ENCODE measurements at places on chromosomes 6 and 20.

DNA sequence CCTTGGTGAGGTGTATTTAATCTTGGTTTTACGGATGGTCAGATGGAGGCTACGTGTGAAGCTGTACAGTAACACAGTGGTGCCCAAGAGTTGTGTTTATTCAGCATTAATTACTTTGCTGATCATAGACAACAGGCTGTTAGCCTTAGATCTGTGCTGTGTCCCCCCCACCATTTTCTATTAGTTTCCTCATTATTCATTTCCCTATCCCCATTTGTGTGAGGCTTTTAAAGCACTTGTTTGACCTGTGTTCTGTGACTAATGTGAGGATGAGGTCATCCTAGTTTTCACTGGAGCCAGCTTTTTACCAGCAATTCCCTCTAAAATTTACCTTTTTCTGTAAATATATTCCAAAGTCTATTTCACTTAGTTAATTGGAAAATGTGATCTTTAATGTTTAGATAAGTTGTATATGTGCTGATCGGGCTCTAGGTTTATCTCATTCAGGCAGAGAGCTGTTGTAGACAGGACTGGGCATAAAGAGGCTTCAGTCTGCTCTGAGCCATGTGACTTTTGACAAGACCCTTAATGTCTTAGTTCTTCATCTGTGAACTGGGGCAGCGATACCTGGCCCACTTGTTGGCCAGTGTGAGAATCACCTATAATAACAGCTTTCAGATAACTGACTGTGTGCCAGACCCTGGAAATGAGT, 8.4 kb downstream of the MAPRE1 start:
- no peak overlapping the region for H3K4me3 ChIP-seq
- peak overlapping the region; percentile 40 for H3K27ac ChIP-seq
- peaks cover 23% of the 10 kb centered on the region for H3K36me3 ChIP-seq
- DNase-seq: no peak

DNA sequence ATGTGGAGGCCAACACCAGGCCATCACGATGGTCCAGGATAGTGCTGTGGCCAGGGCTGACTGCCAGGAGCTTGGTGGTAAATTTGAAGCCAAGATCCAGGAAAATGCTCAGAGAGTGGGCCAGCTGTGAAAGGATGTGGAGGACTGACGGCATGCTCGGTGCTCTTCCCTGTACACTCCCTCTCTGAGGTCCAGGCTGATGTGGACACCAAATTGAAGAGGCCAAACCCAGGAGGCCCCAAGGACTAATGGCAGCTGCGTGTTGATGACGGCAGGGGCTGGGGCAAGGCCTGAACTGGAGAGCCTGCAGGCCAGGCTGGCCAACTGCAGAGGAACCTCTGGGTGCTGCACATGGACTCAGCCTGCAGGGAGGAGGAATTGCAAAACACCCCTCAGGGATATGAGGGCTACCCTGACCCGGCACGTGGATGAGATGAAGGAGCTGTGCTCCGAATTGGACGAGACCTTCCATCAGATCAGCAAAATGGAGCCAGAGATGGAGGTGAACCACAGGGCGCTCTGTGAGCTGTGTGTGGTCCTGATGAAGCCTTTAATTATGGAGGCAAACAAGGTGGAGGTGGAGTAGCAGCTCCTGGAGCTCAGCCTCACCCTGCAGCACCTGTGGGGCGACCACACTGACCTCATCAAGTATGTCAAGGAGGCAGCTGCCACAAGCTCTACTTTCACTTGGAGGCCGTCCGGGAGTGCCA, 6.9 kb upstream of the RAET1E start:
- DNase-seq: no peak
- H3K36me3 ChIP-seq: peaks cover 4% of the 10 kb centered on the region
- no peak overlapping the region for H3K27ac ChIP-seq
- peaks cover 2% of the 10 kb centered on the region for H3K27me3 ChIP-seq
- H3K4me1 ChIP-seq: no peaks in the 10 kb centered on the region

DNA sequence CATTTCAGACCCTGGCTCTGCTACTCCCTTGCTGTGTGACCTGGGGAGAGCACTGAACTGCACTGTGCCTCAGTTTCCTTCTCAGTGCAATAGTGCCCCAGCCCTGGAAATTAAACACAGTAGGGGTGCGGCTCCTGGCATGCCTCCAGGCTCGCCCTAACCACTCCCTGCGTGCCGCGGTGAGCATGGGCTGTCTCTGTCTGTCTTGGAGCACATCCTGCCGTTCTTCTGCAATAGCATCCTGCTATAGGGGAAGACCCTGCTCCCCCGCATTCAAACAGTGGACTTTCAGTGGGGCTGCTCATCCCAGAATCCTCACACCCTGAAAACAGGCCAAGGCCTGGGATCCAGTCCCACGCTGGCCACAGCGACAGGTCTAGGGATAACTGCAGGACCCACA, 129.5 kb downstream of the FOXC1 start:
- no peak for DNase-seq
- no peak overlapping the region for H3K4me3 ChIP-seq
- no peaks in the 10 kb centered on the region for H3K4me1 ChIP-seq
- no peaks in the 10 kb centered on the region for H3K27me3 ChIP-seq

DNA sequence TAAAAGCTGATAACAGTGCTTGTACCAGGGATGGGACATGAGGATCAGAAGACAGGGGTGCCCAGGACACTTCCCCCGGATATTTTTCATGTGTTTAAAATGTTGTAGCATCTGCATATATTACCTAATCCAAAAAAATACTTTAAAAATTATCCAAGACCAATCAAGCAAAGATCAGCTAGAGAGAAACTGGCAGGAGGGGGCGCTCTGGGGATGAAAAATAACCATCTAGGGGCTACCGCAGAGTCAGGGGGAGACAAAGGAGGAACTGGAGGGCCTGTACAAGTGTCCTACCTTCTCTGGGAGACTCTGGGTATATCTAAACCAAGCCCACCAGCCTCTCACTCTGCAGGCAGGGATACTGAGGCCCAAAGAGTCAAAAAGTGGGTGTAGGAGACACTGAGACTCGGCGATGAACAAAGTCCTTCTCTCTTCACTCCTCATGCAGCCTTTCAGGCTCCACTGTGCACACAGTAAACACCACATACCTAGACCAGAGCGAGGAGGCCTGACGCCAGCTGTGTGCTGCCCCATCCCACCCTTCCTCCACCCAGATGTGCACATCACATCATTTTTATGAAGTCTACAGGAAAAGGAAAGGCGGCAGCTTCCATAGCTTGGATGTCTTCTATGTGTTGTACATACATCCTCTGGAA, 9.8 kb downstream of the RIMS4 start:
- no peak for DNase-seq
- H3K4me3 ChIP-seq: no peak overlapping the region
- H3K27me3 ChIP-seq: peaks cover 13% of the 10 kb centered on the region
- no peaks in the 10 kb centered on the region for H3K36me3 ChIP-seq
- H3K27ac ChIP-seq: no peak overlapping the region

GRCh38 chr6:115133790-115134189, 791.0 kb upstream of the HS3ST5 start:
- no peaks in the 10 kb centered on the region for H3K27me3 ChIP-seq
- no peak overlapping the region for H3K4me3 ChIP-seq
- no peak for DNase-seq
- no peak overlapping the region for H3K27ac ChIP-seq

DNA sequence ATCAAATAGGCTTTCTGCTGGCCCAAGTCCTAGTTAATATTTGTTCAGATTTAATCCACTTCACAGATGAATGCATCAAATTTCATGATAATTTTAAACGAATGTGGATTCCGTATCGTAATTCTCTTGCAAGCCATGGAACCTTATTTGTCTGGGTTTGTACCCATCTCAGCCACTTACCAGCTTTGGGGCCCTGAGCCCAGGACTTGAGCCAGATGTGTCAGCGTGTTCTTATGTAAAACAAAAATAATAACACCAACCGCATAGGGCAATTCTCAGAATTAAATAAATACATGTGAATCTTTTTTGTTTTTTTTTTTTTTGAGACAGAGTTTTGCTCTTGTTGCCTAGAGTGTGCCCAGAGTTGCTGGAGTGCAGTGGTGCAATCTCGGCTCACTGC, 282.5 kb upstream of the PLCB4 start:
- no peak for DNase-seq
- H3K4me1 ChIP-seq: peaks cover 15% of the 10 kb centered on the region
- no peak overlapping the region for H3K4me3 ChIP-seq

GRCh38 chr20:61303675-61304074, 51.6 kb downstream of the CDH4 start:
- DNase-seq: no peak
- H3K27ac ChIP-seq: no peak overlapping the region
- no peaks in the 10 kb centered on the region for H3K36me3 ChIP-seq
- peaks cover 2% of the 10 kb centered on the region for H3K27me3 ChIP-seq
- H3K4me3 ChIP-seq: no peak overlapping the region

- no peak overlapping the region for H3K4me3 ChIP-seq
- DNase-seq: no peak
- H3K4me1 ChIP-seq: no peaks in the 10 kb centered on the region
Observed at GRCh38 chr20:56579301-56579710, 46.3 kb downstream of the FAM209B start.

DNA sequence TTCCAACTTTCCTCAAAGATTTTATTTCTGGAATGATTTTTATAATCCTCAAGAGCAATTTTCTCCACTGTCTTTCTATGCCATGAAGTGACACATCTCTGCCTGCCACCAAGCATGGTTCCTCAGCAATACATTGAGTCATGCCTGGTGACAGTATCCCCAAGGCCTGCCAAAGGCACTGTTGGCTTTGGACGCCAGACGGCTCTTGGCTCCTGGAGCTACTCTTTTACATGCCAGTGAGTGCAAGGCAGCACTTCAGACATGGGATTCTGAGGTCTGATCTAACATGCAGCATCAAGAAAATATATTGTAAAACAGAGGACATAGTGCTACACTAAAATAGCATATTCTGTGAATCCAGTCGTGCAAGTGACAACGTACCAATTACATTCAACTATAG, 20.1 kb upstream of the PLEKHG1 start:
- peaks cover 1% of the 10 kb centered on the region for H3K27me3 ChIP-seq
- H3K4me3 ChIP-seq: no peak overlapping the region
- no peaks in the 10 kb centered on the region for H3K36me3 ChIP-seq
- no peaks in the 10 kb centered on the region for H3K4me1 ChIP-seq

- H3K36me3 ChIP-seq: no peaks in the 10 kb centered on the region
- H3K27ac ChIP-seq: no peak overlapping the region
- H3K4me3 ChIP-seq: no peak overlapping the region
- H3K4me1 ChIP-seq: peaks cover 14% of the 10 kb centered on the region
Observed at GRCh38 chr20:50293284-50294139, 102.9 kb downstream of the CEBPB start.

GRCh38 chr6:73388800-73389512, 5.7 kb upstream of the DDX43 start:
- peaks cover 2% of the 10 kb centered on the region for H3K27me3 ChIP-seq
- peaks cover 30% of the 10 kb centered on the region for H3K4me1 ChIP-seq
- peak overlapping the region; percentile 89 for H3K4me3 ChIP-seq
- H3K36me3 ChIP-seq: no peaks in the 10 kb centered on the region

- H3K4me3 ChIP-seq: no peak overlapping the region
- peaks cover 8% of the 10 kb centered on the region for H3K27me3 ChIP-seq
- no peaks in the 10 kb centered on the region for H3K36me3 ChIP-seq
- no peak overlapping the region for H3K27ac ChIP-seq
- no peaks in the 10 kb centered on the region for H3K4me1 ChIP-seq
Observed at GRCh38 chr6:124679387-124679786, 282.9 kb upstream of the RNF217 start.

- peak; percentile 64 for DNase-seq
- H3K36me3 ChIP-seq: no peaks in the 10 kb centered on the region
- peak overlapping the region; percentile 4 for H3K4me3 ChIP-seq
Observed at GRCh38 chr6:16316741-16317251, 78.4 kb downstream of the GMPR start.

- H3K36me3 ChIP-seq: no peaks in the 10 kb centered on the region
- peaks cover 18% of the 10 kb centered on the region for H3K27me3 ChIP-seq
- no peak overlapping the region for H3K27ac ChIP-seq
- no peak for DNase-seq
Observed at GRCh38 chr6:165663736-165664558, 906 bp upstream of the PDE10A start.

DNA sequence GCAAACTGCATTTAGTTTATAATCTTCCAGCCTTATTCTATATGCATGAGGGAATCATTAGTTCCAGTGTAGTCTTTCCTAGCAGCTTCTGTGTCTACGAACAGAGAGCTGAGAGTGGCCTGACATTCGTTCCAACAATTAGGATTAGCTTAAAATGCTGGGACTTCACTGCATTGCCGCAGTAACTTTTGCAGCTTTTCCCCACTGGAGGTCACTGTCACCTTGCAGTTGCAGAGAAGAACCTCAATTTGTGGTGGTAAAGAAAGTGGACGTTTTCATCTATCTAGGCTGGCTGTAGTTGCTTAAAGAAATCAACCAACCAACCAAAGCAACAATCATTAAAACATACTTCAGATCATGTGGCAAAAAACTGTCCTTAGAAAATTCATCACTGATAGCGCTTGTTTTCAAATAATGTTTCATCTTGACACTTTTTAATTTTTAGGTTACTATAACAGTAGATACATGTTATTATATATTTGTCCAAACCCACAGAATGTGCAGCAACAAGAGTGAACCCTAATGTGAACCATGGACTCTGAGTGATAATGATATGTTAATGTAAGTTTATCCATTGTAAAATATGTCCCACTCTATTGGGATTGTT, 12.2 kb downstream of the MYLK4 start:
- no peaks in the 10 kb centered on the region for H3K4me1 ChIP-seq
- DNase-seq: peak; percentile 19
- no peaks in the 10 kb centered on the region for H3K27me3 ChIP-seq
- no peak overlapping the region for H3K4me3 ChIP-seq

- H3K36me3 ChIP-seq: no peaks in the 10 kb centered on the region
- H3K4me3 ChIP-seq: peak overlapping the region; percentile 64
- H3K27ac ChIP-seq: peak overlapping the region; percentile 82
- DNase-seq: peak; percentile 76
- peaks cover 75% of the 10 kb centered on the region for H3K4me1 ChIP-seq
Observed at GRCh38 chr6:11366183-11366933, 133.9 kb upstream of the NEDD9 start.

GRCh38 chr6:119728935-119729334, 379.4 kb upstream of the MAN1A1 start:
- no peak for DNase-seq
- peaks cover 5% of the 10 kb centered on the region for H3K27me3 ChIP-seq
- H3K4me3 ChIP-seq: no peak overlapping the region
- H3K27ac ChIP-seq: no peak overlapping the region

DNA sequence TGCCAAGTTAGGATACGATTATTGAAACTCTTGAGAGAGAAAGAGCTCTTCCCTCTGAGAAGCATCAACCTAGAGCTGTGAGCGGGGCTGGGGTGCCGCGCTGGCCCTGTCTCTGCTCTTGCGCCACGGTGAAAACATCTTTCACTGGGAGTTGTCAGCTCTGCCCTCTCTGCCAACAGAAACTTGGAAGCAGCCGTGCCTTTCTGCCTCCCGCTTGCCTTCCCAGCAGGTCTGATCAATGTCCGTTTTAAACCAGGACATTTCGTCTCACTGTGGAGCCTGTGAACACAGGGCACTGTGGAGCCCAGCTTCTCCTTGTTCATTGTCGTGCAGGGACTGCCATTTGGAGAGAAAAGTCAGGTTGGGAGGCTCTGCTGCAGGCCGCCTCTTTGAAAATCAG, 249.2 kb upstream of the PMEPA1 start:
- no peaks in the 10 kb centered on the region for H3K27me3 ChIP-seq
- no peaks in the 10 kb centered on the region for H3K36me3 ChIP-seq
- H3K4me3 ChIP-seq: no peak overlapping the region
- no peaks in the 10 kb centered on the region for H3K4me1 ChIP-seq

GRCh38 chr20:54284928-54285704, 77.2 kb downstream of the PFDN4 start:
- H3K36me3 ChIP-seq: no peaks in the 10 kb centered on the region
- H3K27ac ChIP-seq: no peak overlapping the region
- no peak for DNase-seq
- H3K4me3 ChIP-seq: no peak overlapping the region
- H3K27me3 ChIP-seq: peaks cover 7% of the 10 kb centered on the region
- H3K4me1 ChIP-seq: no peaks in the 10 kb centered on the region

GRCh38 chr20:10626896-10627295, 46.9 kb downstream of the JAG1 start:
- H3K27ac ChIP-seq: no peak overlapping the region
- H3K27me3 ChIP-seq: no peaks in the 10 kb centered on the region
- H3K4me3 ChIP-seq: no peak overlapping the region
- DNase-seq: no peak

All from immature natural killer cell (primary cell).